HCT116 (cell line): ENCODE measurements at places on chromosomes 16 and 17. TPM values are rescaled to one million over a fixed set of nuclear protein-coding genes. Genes with fewer than 3 reads are reported as not detected.

The MEIOC gene
- not detected for total RNA-seq

The LRRC46 gene
- 0.76 TPM for total RNA-seq

The TMEM88 gene
- total RNA-seq = 2.8 TPM

The ZDHHC1 gene
- 9.1 TPM for total RNA-seq

The KCNJ16 gene
- not detected for total RNA-seq

The CCL1 gene
- total RNA-seq = not detected

The OR1F1 gene
- not detected for total RNA-seq

The CHRNE gene
- total RNA-seq = 0.30 TPM

The C16orf54 gene
- 0.15 TPM for total RNA-seq

The AKAP1 gene
- 51.6 TPM for total RNA-seq

The ADAP2 gene
- 17.2 TPM for total RNA-seq
